ENCODE measurements at places on chromosomes 3 and 15. TPM values are rescaled to one million over a fixed set of nuclear protein-coding genes. Genes with fewer than 3 reads are reported as not detected.

DNA sequence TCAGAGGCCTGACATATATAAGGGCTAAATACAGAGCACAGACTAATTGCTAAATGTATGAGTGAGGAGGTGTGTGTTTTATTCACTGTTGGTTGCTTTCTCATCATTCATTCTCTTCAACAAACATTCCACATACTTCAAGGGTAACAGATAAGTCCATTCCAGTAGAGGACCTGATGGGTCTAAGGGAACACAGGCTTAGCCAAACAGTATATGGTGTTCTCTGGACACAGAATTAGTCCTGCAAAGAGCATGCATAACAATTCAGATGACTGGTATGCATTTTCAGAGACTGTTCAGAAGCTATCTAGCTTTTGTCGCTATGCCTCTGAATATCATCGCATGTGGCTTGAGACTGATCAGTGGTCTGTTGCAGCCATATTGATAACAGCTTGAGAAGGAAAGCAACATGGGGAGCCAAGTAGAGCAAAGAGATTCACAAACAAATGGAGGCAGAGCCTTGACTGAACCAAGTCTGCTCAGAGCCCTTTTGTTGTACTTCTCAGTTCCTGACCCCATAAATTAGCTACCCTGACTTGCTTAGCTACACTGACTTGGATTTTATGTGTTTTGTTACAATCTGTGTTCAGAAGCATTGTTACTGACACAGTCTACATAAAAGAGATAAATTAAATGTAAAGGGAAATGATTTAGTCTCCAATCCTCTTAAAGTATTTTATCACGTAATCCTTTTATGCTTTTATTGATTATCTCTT lies 1178.7 kb downstream of the ROBO1 start:
- H3K4me1 ChIP-seq: no peaks in the 10 kb centered on the region
- no peaks in the 10 kb centered on the region for H3K36me3 ChIP-seq
- DNase-seq: no peak
- no peak overlapping the region for H3K4me3 ChIP-seq
- no peak overlapping the region for H3K27ac ChIP-seq

- no peak for DNase-seq
- H3K27me3 ChIP-seq: no peaks in the 10 kb centered on the region
- peak overlapping the region; percentile 84 for H3K27ac ChIP-seq
- H3K36me3 ChIP-seq: no peaks in the 10 kb centered on the region
- H3K4me1 ChIP-seq: no peaks in the 10 kb centered on the region
Observed at GRCh38 chr3:101779822-101780381, 891 bp downstream of the NXPE3 start.

- H3K4me1 ChIP-seq: peaks cover 5% of the 10 kb centered on the region
- H3K36me3 ChIP-seq: no peaks in the 10 kb centered on the region
- no peak overlapping the region for H3K27ac ChIP-seq
- DNase-seq: no peak
Observed at GRCh38 chr15:70812827-70813364, 41.1 kb downstream of the LARP6 start.

DNA sequence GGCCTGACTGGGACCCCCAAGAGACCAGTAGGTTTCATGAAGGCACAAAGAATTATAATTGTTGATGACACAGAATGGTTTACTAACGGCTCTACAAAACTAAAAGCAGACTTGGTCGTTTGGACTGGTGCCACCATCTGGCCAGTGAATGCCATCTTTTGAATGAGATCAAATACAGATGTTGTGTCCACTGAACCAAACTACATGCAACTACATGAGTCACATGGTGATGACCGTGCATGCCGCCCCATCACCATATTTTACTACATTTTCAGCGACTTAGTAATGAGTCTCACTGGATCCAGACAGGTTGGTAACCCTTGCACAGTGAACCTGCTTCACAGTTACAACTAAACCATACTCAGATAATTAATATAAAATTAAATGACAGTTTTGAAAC lies 803.3 kb downstream of the DIPK2A start:
- no peak overlapping the region for H3K4me3 ChIP-seq
- H3K27ac ChIP-seq: no peak overlapping the region
- no peaks in the 10 kb centered on the region for H3K4me1 ChIP-seq
- H3K27me3 ChIP-seq: no peaks in the 10 kb centered on the region
- no peak for DNase-seq
- no peaks in the 10 kb centered on the region for H3K36me3 ChIP-seq

ZBED2 gene
- not detected for total RNA-seq

- H3K4me1 ChIP-seq: no peaks in the 10 kb centered on the region
- H3K27ac ChIP-seq: peak overlapping the region; percentile 77
- no peak for DNase-seq
- H3K27me3 ChIP-seq: no peaks in the 10 kb centered on the region
- H3K36me3 ChIP-seq: no peaks in the 10 kb centered on the region
- no peak overlapping the region for H3K4me3 ChIP-seq
Observed at GRCh38 chr3:70861234-70861633, 548.8 kb upstream of the MDFIC2 start.

STAC gene
- total RNA-seq: 6.1 TPM

GRCh38 chr3:123713211-123713610 lies 128.4 kb upstream of the HACD2 start:
- H3K4me1 ChIP-seq: no peaks in the 10 kb centered on the region
- peak; percentile 70 for DNase-seq
- no peaks in the 10 kb centered on the region for H3K27me3 ChIP-seq
- no peak overlapping the region for H3K4me3 ChIP-seq

FANCD2OS gene
- not detected for total RNA-seq

COX17 gene
- total RNA-seq: 26.7 TPM

DNA sequence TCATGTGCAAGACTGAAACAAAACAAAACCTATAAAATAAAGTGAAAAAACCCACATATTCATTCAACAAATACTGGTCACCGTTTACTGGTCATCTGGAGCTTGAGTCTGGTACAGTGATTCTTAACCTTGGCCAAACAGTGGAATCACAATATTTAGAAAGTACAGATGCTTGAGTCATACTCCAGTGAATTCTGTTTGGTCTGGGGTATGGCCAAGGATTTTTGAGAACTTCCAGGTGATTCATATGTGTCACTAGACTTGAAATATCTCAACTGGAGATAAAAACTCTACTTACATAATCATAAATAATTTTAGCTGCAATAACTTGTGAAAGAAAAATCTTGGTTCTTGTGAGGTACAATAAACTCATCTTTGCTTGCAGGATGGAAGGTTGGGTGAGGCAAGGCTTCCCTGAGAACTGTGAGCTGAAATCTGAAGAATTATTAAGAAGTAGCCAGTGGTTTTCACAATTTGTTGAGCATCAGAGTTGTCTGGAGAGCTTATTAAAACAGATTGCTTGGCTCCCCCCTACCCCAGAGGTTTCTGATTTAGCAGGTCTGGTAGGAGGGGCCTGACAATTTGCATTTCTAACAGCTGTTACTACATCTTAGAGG lies 9.6 kb downstream of the NEK11 start:
- H3K27ac ChIP-seq: no peak overlapping the region
- no peaks in the 10 kb centered on the region for H3K27me3 ChIP-seq
- no peaks in the 10 kb centered on the region for H3K4me1 ChIP-seq

- H3K4me3 ChIP-seq: no peak overlapping the region
- H3K36me3 ChIP-seq: no peaks in the 10 kb centered on the region
- no peaks in the 10 kb centered on the region for H3K27me3 ChIP-seq
- no peak overlapping the region for H3K27ac ChIP-seq
- DNase-seq: no peak
Observed at GRCh38 chr15:40877694-40878093, 3.7 kb upstream of the RHOV start.

PGBD4 gene
- total RNA-seq: 1.3 TPM

- H3K4me3 ChIP-seq: no peak overlapping the region
- no peak overlapping the region for H3K27ac ChIP-seq
- no peaks in the 10 kb centered on the region for H3K27me3 ChIP-seq
- H3K36me3 ChIP-seq: no peaks in the 10 kb centered on the region
- H3K4me1 ChIP-seq: no peaks in the 10 kb centered on the region
- peak; percentile 17 for DNase-seq
Observed at GRCh38 chr15:70447928-70448698, 315.2 kb downstream of the UACA start.

GOLGA6L4 gene
- 5.2 TPM for total RNA-seq

- no peaks in the 10 kb centered on the region for H3K27me3 ChIP-seq
- no peak overlapping the region for H3K27ac ChIP-seq
- H3K4me1 ChIP-seq: no peaks in the 10 kb centered on the region
- no peaks in the 10 kb centered on the region for H3K36me3 ChIP-seq
- DNase-seq: no peak
- no peak overlapping the region for H3K4me3 ChIP-seq
Observed at GRCh38 chr3:186172353-186172752, 63.5 kb upstream of the ETV5 start.

GRCh38 chr3:143155756-143156155 lies 36.2 kb downstream of the CHST2 start:
- H3K4me3 ChIP-seq: no peak overlapping the region
- no peak overlapping the region for H3K27ac ChIP-seq
- no peaks in the 10 kb centered on the region for H3K36me3 ChIP-seq
- DNase-seq: no peak
- H3K27me3 ChIP-seq: no peaks in the 10 kb centered on the region
- no peaks in the 10 kb centered on the region for H3K4me1 ChIP-seq

SLC25A38 gene
- 31.6 TPM for total RNA-seq

DNA sequence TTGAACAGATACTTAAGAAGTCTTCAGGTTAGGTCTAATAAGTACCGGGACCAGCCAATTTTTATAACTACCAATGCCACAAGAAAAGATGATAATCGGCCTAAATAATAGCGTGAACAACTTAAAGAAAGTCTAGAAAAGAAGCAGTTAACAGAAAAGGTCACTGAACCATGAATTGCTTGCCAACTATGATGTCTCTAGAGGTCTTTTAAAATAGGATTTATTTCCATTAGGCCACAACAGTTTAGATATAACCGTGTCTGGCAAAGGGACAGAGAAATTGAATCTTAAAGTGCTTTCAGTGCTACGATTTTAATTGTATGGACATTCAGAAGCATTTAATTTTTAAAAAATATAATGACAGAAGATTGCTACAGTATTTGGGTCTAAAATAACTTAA lies 1070.4 kb downstream of the ROBO1 start:
- H3K4me3 ChIP-seq: no peak overlapping the region
- no peak for DNase-seq
- H3K27me3 ChIP-seq: no peaks in the 10 kb centered on the region
- no peaks in the 10 kb centered on the region for H3K36me3 ChIP-seq
- no peaks in the 10 kb centered on the region for H3K4me1 ChIP-seq
- H3K27ac ChIP-seq: no peak overlapping the region

- H3K4me3 ChIP-seq: no peak overlapping the region
- H3K4me1 ChIP-seq: no peaks in the 10 kb centered on the region
- H3K36me3 ChIP-seq: no peaks in the 10 kb centered on the region
- no peaks in the 10 kb centered on the region for H3K27me3 ChIP-seq
- no peak overlapping the region for H3K27ac ChIP-seq
Observed at GRCh38 chr3:127835993-127836882, 13.9 kb upstream of the MGLL start.

SCAMP5 gene
- total RNA-seq: 2.2 TPM

- H3K4me3 ChIP-seq: no peak overlapping the region
- DNase-seq: no peak
- no peaks in the 10 kb centered on the region for H3K27me3 ChIP-seq
- H3K36me3 ChIP-seq: no peaks in the 10 kb centered on the region
Observed at GRCh38 chr3:141236361-141236760, 4.7 kb downstream of the PXYLP1 start.

FAM107A gene
- 64.5 TPM for total RNA-seq

NRG4 gene
- not detected for total RNA-seq

GRCh38 chr3:160012108-160012507 lies 23.5 kb downstream of the IL12A start:
- no peaks in the 10 kb centered on the region for H3K27me3 ChIP-seq
- no peak for DNase-seq
- H3K27ac ChIP-seq: no peak overlapping the region
- H3K4me1 ChIP-seq: no peaks in the 10 kb centered on the region
- no peaks in the 10 kb centered on the region for H3K36me3 ChIP-seq

DNA sequence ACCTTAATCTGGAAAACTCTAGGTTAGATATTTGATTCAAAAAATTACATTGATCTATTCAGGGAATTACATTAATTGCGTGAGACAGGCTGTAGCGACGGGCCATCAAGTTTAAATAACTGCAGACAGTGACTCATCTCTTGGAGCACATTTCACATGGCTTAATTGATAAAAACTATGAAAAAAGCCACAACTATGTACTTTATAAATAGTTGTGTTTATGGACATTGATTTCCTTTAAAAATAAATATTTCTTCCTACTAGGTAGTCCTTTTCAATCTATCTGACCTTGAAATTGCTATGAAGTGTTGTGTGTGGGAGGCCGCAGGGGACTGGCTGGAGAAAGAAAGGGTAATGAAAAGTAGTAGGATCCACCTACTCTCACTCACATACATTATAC lies 157.8 kb downstream of the IL1RAP start:
- no peak overlapping the region for H3K27ac ChIP-seq
- no peaks in the 10 kb centered on the region for H3K27me3 ChIP-seq
- no peaks in the 10 kb centered on the region for H3K4me1 ChIP-seq
- no peak for DNase-seq

TMCO5A gene
- not detected for total RNA-seq

- no peak for DNase-seq
- no peaks in the 10 kb centered on the region for H3K27me3 ChIP-seq
- H3K4me1 ChIP-seq: no peaks in the 10 kb centered on the region
- no peak overlapping the region for H3K27ac ChIP-seq
Observed at GRCh38 chr15:34821831-34822230, 26.5 kb upstream of the ACTC1 start.

- H3K36me3 ChIP-seq: no peaks in the 10 kb centered on the region
- H3K27ac ChIP-seq: no peak overlapping the region
Observed at GRCh38 chr3:151067158-151067557, 18.3 kb upstream of the MED12L start.

- H3K27me3 ChIP-seq: no peaks in the 10 kb centered on the region
- no peaks in the 10 kb centered on the region for H3K36me3 ChIP-seq
Observed at GRCh38 chr15:79076661-79077060, 13.9 kb downstream of the RASGRF1 start.

- H3K4me3 ChIP-seq: no peak overlapping the region
- no peaks in the 10 kb centered on the region for H3K4me1 ChIP-seq
- H3K36me3 ChIP-seq: no peaks in the 10 kb centered on the region
- DNase-seq: no peak
Observed at GRCh38 chr3:112776836-112777235, 69.8 kb downstream of the CD200R1L start.
